H1 (cell line): ENCODE measurements at places on chromosomes 6 and 20. TPM values are rescaled to one million over a fixed set of nuclear protein-coding genes. Genes with fewer than 3 reads are reported as not detected.

Gene NOX3
- total RNA-seq, result not detected in 2 replicates

Gene LZTS3
- total RNA-seq, result 31.8 and 33.3 TPM in 2 replicates

DNA sequence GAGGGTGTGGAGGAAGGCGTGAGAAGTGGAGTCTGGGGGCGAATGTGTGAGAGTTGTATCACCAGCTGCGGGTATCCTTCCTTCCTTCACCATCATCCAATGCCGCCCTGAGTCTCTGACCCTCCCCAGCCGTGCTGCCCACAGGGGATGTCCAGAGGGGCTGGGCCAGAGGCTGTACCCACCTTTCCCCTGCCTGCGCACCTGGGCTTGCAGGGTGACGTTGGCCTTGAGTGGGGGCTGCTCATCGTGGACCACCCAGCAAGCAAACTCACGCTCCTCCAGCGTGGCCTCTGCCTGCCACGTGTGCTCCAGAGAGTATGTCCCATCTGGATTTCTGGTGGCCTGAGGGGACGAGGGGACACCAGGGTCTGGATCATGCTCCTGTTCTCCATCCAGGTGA is 116.9 kb upstream of the SIRPA start:
- no peak for DNase-seq

- no peak for DNase-seq
These were observed 581.8 kb downstream of the CD109 start for GRCh38 chr6:74277777-74278186.

- DNase-seq, result no peak
These were observed 226.9 kb downstream of the BCKDHB start for GRCh38 chr6:80333342-80333741.

- no peak for DNase-seq
These were observed 9.2 kb downstream of the ECI2 start for GRCh38 chr6:4125933-4126864.
